ENCODE measurements at places on chromosomes 11 and 22.

- no peak for DNase-seq
Measured at GRCh38 chr11:114290503-114291235, 5.5 kb upstream of the NNMT start.

DNA sequence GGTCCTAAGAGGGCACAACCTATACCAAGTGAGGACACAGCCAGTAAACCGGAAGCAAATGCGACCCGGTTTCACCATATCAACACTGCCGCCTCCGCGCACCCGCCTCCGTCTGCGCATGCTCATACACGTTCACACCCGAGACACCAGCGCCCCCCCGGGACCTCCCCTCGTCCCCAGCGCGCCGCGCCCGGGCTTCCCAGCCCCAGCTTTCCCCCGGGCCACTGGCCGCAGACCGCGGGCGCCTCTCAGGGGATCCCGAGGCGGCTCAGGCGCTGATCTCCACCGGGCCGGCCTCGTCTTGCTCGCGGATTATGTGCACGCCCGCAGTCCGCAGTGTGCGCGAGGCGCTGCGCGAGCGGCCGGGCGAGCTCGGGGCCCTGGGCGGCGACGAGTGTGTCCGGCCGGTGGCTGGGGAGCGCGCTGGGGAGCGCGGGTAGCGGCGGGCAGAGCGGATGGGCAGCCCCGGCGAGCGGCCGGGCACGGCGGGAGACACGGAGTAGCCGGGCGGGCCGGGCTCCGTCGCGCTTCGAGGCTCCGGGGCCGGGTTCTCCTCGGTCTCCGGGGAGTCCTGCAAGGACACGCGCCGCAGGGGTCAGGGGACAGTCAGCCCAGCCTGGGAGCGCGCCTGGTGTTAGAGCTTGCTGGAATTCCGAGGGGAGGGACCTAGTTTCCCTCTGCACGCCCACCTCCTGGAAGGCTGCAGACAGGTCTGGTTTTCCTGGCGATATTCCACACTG lies 2.0 kb downstream of the HEPN1 start:
- DNase-seq: peak; percentile 73

GRCh38 chr11:76277298-76278175 lies 71.2 kb upstream of the WNT11 start:
- no peak for DNase-seq

DNA sequence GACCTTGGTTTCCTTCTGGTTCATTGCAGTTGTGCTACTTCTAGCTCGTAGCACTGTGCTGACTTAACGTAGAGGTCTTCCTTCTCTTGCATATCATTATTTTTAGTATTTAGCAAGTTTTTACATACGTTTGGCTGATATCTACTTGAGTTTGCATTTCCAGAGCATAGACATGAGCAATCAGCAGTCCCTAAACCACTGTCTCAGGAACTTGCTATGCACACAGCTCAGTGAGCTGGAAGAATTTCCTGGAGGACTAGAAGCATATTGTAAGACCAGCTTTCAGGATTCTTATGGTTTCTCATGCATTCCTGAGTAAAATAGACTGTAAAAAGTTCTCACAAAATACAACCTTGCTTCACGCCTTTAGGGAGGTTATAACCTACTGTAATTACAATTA lies 226.7 kb upstream of the PDGFD start:
- no peak for DNase-seq

- no peak for DNase-seq
Measured at GRCh38 chr22:28369854-28370253, 309.8 kb downstream of the TTC28 start.

DNA sequence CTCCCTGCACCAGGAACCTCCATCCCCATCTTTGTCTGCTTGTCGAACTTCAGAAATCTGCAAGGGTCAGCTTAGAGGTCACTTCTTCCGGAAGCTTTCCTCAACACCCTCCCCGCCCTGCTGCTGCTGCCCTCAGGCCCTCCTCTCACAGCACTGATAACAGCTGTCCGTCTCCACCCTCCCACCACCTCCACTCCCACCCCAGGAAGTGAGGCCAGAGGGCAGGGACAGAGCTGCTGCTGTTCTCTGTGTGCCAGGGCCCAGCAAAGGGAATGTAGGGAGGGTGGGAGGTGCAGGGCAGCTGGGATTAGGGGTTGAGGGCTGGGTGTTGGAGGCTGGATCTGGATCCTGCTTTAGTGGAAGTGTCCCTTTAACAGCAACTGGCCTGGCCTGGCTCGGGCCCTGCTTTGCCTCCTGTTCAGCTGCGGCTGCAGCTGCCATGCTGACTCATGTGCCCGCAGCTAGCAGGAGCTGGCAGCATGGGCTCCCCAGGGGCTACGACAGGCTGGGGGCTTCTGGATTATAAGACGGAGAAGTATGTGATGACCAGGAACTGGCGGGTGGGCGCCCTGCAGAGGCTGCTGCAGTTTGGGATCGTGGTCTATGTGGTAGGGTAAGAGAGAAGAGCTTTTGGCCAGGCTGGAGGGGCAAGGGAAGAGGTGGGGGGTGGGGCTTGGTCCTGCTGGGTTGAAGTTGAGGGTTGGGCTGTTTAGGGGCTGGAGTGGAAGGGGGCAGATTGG lies at the start of gene P2RX6:
TSS of gene P2RX6 (plus strand) at position 440 of the 740 bp plus-strand sequence. CDS start at position 450, 10 bp downstream.
- peak; percentile 82 for DNase-seq

DNA sequence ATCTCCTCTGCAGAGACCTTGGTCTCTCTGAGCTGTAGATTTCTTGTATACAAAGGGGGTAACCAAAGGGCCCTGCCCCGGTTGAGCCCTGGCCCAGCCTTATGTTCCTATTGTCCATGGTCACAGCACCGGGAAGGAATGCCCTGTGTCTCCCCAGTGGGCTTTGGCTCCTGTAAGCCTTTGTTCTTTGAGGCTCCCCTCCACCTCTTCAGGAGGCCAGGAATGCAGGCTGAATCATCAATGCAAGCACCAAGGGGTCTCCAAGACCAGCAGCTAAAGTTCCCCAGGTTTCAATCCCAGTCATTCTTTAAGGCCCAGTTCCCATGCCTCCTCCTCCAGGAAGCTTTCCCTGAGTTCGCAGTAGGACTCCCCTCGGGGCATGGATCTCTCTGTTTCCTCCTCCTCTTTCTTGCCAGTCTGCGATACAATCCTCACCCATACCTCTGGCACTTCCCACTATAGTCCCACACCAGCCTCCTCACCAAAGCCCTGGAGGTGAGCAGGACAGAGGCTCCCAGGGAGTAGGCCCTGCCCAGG lies 29.2 kb upstream of the KLHL35 start:
- DNase-seq: no peak

- no peak for DNase-seq
Measured at GRCh38 chr11:108223348-108224149, 682 bp downstream of the ATM start.

GRCh38 chr11:69060806-69061712 lies 12.3 kb downstream of the TPCN2 start:
- DNase-seq: no peak

DNA sequence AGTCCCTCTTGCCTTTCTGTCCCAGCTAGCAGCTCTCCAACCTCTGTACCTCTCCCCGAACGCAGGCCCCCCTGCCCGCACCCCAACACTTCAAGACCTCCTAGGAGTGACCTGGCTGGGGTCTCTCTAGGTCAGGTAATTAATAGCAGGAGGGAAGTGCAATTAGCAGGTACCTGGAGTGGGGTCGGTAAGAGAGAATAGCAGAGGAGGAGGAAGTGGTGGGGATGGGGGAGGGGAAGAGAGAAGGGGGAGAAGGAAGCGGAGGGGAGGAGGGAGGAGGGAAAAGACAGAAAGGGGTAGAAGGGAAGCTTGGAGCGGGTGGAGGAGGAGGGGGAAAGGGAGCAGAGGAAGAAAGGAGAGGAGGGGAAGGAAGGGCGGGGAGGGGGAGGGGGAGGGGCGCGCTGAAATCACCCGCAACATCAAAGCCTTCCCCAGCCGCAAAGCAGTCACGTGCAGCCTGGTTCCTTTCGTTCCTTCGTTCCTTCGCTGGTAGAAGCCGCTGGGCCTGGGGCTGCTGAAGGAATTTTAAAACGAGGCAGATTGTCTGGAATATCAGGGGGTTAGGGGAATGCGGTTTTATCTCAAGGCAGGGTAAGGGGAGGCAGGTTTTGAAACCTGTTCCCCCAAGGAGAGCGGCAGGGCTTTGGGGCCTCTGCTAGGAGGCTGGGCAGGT lies 29.3 kb upstream of the TCF20 start:
- no peak for DNase-seq

DNA sequence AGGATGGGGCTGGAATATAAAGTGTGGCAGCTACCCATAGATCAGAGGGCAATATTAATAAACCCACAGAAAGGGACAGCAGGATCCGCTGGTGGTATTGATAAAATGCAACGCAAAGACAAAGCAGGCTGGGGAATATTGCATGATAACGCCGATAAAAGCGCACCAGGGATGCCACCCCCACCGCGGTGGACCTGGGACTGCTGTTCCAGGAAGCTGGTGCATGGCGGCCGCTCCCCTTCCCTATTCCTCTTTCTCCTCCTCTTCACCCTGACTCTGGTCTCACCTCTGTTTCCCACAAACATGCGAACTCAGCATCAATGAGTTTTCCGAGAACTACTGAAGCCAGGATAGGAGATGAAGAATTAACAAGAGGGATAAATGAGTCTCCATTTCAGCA lies 20.2 kb downstream of the SPATA19 start:
- DNase-seq: no peak

- DNase-seq: peak; percentile 86
Measured at GRCh38 chr11:45025716-45026492, 75.2 kb upstream of the TP53I11 start.

GRCh38 chr11:2459796-2460531 lies 15.2 kb downstream of the KCNQ1 start:
- no peak for DNase-seq

DNA sequence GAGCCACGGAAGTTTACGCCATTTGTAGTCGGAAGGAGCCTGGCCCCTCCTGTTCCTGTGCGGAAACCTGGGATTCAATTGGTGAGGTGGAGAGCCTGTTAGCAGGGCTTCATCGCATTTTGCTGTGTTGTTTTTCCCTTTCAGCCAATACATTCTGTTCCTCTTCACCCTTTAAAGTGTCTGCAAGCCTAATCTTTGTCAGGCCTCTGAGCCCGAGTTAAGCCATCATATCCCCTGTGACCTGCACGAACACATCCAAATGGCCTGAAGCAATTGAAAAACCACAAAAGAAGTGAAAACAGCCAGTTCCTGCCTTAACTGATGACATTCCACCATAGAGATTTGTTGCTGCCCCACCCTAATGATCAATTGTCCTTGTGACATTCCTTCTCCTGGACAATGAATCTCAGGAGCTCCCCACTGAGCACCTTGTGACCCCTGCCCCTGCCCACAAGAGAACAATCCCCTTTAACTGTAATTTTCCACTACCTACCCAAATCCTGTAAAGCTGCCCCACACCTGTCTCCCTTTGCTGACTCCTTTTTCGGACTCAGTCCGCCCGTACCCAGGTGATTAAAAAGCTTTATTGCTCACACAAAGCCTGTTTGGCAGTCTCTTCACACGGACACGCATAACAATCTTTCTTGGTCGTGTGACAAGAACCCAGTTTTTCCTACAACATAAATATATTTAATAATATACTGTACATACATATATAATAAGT lies 37.1 kb upstream of the MMP12 start:
- no peak for DNase-seq

DNA sequence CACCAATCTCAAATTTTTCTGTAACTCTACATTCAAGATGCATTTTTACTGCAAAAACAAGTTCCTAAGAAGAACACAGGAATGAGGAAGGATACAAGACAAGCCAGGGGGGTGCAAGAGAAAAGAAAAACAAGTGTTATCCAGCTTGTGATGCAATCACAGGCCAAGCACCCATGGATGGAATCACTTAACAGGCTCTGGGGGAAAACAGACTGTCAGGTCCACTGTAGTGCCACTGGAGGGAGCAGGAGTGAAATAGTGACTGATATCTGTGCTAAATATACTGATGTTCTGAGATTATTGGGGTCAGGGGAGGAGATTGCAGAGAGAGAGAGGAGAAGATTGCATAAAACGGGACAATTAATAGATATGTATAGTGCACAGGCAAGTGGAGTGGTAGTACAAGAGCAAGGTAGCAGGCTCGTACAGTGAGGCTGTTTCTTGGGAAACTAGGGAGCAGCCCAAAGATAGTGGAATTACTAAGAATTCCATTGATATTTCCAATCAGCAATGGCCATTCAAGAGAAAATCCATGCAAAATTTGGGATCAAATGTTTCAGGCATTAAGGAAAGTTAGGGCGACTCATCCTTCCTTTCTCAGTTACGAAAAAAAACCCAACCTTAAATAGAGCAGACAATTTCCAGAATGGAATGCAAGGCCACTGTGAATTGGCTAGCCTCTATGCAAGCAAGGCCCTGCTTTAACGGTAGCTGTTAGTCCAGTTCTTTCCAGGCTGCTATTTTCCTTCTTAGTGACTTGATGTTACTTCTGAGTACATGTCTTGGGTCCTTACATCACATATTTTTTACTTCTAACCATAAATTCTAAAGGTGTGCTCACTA lies 52.2 kb upstream of the CEP126 start:
- peak; percentile 58 for DNase-seq

DNA sequence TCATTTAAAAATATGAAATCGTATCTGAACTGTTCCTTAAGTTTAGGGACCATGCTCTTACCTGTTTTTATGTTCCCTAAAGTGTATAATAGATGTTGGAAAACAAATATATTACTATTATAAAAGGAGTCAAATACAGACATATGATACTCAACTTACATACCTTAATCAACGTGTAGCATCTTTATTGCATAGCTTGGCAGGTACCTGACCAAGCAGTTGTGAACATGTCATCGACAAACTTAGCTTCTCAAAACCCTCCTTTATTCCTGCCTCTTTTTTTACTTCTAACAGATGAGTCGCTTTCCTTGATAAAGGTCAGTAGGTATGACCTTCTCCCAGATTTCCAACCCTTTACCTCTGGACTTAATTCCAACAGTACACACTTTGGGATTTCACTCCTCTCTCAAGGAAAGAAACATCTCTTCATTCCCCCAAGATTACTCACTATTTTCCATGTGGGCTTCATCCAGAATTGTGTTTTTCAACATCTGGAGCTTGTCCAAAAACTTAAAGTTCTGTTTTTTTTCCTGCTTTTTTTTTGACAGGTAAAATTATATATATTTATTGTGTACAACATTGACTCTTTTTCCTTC lies 11.9 kb downstream of the HIPK3 start:
- DNase-seq: no peak
